ENCODE measurements at places on chromosomes 2 and 18.

GRCh38 chr2:5253263-5253662 is 438.9 kb upstream of the SOX11 start:
- no peak for DNase-seq

GRCh38 chr18:44700652-44701051 is 20.0 kb downstream of the SETBP1 start:
- no peak for DNase-seq

DNA sequence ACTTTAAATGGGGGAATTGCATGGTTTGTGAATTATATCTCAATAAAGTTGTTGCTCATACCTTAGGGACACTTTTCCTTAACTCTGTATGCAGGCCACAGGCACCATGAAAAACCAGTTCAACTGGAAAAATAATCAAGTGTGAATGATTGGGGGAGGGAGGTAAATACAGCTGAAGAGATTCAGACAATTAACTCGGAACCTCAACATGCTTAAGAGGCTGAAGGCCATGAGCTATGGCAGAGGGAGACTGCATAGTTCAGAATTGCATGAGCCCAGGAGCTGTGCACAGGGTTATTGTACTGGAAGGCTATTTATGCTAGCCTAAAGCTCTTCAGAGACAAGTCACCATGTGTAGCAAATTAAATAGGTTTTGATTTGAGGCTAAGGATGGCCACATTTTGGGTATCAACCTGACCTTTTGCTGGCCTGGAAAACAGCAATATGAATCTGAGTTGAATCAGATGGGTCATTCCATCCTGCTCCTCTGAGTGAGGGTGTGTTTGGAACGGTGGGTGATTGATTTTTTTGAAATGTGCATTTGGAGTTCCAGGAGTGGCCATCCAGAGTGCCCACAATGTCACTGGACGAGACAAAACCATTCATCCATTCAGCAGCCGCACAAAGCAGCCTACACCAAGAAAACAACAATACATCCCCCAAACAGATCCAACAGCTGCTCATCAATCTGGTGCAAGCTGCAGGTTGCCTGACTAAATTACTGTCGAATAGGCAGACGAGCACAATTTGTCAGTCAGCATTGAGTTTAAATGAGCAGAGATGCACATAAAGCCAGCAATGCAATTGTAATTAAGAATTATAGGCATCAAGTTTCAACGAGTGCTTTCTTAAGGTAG is 42.5 kb downstream of the HRH4 start:
- DNase-seq, result no peak

DNA sequence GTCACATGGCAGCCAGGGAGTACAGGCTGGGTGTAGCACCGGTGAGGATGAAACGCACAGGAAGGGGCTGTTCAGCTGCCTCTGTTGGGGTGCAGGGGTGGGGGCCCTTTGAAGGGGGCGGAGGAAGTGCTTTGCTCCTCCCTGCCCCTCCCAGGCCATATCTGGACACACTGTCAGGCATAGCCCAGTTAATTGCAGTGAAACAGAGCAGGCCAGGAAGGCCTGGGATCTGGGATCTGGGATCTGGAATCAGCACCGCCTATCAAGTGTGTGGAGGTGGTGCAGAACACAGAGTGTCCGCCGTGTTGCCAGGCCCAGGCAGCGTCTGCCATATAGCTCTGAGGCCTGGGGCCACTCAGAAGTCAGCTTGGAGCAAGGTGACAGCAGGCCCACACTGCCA is 119.3 kb upstream of the MSH2 start:
- no peak for DNase-seq

DNA sequence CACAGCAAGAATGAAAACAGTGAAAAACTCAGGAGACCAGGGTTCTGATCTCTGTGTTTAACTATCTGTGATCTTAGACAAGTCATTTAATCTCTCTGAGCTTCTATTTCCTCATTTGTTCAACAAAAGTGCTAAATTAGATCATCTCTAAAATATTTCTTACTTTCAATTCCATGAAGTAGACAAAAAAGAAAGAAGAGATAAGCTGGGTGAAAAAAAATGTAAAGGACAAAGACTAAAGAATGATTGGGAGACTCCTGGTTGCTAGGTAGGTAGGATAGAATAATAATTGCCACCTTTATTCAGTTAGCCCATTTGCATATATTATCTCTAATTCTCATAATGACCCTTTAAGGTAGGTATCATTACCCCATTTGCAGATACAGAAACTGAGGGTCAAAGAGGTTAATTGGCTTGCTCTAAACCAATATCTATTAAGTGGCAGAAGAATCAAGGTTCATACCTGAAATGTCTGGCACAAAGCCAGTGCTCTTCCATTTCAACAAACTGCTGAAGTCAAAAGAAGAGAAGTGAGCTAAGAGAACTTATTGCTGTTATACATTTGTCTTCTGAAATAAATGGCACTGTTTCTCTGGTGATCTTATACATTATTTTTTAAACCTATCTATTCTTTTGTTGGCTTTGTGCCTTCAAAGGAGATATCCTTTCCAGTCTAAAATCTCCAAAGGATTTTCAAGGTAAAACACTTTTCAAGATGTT is 141.7 kb downstream of the OTX1 start:
- no peak for DNase-seq

DNA sequence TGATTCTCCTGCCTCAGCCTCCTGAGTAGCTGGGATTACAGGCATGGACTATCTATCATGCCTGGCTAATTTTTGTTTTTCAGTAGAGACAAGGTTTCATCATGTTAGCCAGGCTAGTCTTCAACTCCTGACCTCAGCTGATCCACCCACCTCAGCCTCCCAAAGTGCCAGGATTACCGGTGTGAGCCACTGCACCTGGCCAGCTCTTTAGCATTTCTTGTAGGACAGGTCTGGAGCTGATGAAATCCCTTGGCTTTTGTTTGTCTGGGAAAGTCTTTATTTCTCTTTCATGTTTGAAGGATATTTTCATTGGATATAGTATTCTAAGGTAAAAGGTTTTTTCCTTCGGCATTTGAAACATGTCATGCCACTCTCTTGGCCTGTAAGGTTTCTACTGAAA is 20.2 kb downstream of the VPS54 start:
- DNase-seq, result no peak

DNA sequence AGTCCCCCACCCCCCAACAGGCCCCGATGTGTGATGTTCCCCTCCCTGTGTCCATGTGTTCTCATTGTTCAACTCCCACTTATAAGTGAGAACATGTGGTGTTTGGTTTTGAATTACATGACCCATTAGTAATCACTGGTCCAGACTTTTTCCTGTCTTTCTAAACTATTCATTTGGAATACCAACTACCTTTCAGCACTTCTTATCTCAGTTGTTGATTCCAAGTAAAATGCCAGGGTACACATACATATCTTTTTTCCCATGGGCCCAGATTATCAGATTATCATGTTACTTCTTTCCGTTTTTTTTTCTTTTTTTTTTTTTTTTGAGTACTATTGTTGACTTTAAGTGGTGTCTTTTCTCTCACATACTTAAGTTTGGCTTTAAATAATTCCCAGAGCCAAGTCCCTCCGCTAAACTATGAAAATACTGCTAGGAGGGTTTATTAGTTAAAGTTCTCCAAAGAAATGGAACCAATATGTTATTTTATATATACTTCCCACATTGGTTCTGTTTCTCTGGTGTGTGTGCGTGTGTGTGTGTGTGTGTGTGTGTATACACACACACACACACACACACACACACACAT is 389.3 kb downstream of the IRS1 start:
- DNase-seq, result no peak

- DNase-seq, result no peak
Measured at GRCh38 chr2:52269696-52270485, 1238.0 kb upstream of the NRXN1 start.

- DNase-seq, result no peak
Measured at GRCh38 chr2:195534971-195535370, 122.1 kb upstream of the SLC39A10 start.

DNA sequence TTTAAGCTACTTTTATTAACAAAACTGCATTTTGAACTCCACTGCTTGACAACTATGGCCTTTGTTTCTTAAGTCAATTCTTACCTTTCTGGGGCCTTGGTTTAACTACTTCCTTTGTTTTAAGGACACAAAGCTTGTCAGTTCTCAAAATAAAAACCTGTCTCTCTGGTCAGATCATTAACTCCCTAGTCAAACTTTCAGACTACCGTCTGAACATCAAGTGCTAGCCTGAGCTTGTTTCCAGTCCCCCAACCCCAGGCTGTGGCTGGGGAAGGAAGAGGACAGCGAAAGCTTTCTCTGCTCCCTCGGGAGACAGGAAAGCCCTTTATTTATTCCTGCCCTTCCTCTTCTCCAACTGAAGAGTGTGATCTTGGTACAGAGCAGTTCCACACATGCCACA is 1.7 kb downstream of the SH3YL1 start:
- no peak for DNase-seq

- no peak for DNase-seq
Measured at GRCh38 chr18:5693699-5694294, 150.0 kb upstream of the EPB41L3 start.

Data from amygdala (tissue), 56 donors.